ENCODE measurements at places on chromosomes 12 and 14.

DNA sequence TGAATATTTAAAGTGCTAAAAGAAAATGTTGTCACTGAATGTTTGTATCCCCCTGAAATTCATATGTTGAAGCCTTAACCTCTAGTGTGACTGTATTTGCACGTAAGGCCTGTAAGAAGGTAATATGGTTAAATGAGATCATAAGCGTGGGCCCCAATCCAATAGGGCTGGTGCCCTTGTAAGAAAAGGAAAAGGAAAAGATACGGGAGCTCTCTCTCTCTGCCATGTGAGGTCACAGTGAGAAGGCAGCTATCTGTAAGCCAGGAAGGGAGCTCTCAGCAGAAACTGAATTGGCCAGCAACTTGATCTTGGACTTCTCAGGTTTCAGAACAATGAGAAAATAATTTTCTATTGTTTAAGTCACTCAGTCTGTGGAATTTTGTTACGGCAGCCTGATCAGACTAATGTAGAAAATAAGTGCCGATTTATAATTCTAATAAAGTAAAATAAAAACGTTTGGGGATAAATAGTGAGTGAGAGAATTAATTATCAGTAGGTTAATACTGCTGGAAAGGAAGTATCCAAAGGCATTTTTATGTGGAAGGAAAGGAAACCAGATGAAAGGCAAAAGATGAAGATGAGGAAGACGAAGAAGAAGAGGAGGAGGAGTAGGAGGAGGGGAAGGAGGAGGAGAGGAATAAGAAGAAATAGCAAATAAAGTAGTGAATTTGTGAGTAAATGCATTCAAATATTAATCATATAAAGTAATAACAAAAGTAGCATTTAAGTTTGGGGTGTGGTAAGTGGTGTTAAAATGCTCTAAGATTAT lies 188.5 kb upstream of the KRR1 start:
- no peak for DNase-seq

- DNase-seq: no peak
Observed at GRCh38 chr12:104496336-104496735, 39.6 kb downstream of the CHST11 start.

DNA sequence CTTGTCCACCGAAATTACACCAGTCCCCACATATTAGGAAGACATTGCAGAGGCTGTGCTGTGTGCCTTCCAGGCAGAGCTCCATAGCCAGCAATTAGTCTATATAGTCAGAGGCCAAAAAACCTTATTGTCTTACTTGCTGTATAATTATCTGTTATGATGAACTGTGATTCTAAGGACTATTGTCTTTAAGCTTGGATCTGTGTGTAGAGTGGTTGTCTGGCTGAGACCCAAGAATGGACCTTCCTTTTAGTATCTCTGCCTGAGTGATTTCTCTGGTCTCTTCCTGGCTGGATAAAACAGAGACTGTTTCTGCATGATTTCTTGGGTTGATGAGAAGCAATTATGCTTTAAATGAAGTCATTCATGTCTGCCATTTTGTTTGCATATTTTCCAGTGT lies 465.3 kb downstream of the PRKD1 start:
- no peak for DNase-seq

DNA sequence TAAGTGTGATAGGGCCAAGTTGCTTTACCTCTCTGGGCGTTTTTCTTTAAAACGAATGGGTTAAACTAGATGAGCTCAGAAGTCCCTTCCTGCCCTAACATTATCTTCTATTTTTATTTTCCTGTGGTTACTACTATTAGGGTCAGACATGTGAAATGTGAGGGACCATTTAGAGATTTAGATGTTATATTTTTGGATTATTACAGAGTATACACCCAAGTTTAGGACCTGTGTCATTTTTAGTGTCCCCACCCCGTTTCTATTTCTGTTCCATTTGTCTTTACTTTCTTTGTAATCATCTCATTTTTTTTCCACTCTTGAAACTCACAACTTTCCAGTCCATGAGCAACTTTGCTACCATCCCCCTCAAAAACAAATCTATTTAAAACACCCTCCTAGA lies 56.3 kb downstream of the SLC4A8 start:
- DNase-seq: no peak

GRCh38 chr12:20213723-20214625 lies 154.4 kb upstream of the PDE3A start:
- no peak for DNase-seq
